ENCODE measurements at places on chromosomes 7 and 10.

GRCh38 chr10:131641231-131641630 lies 259.6 kb upstream of the PPP2R2D start:
- no peak for DNase-seq

GRCh38 chr10:130230611-130231010 lies 94.4 kb downstream of the GLRX3 start:
- no peak for DNase-seq

- DNase-seq: no peak
These were observed 328.4 kb upstream of the NFE2L3 start for GRCh38 chr7:25823571-25823970.

GRCh38 chr7:1580422-1581030 lies 10.7 kb upstream of the PSMG3 start:
- DNase-seq: no peak

DNA sequence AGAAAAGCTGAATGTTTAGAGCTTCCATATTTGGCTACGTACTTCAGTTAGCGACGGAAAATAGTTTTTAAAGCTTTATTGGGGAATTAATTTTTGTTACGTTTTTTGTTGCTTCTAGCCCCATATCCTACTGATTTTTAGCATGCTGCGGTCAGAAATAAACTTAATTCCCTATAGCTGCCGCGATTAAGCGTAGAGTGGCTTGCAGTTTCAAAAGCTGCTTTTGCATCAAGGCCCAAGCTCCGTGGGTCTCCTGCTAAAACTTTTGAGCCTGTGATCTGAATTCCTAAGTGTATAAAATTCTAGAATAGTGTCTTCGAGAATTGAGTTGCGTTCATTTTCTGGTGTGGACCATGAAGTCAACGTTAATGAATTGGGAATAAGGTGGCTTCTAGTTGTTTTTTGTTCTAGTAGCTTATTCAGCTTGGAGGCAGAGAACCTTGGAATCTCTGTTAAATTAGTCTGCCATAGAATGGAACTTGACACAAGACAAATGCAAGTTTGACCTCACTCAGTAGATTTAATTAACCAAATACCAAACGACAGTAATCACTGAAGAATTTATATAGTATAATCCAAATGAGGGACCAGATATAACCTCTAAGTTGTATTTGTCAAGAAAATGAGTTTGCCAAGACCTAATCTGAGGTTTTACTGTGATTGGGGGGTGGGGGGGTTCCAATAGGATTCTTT lies 977 bp downstream of the CALU start:
- no peak for DNase-seq

- peak; percentile 65 for DNase-seq
These were observed 56.1 kb downstream of the ATAD1 start for GRCh38 chr10:87761892-87762291.

DNA sequence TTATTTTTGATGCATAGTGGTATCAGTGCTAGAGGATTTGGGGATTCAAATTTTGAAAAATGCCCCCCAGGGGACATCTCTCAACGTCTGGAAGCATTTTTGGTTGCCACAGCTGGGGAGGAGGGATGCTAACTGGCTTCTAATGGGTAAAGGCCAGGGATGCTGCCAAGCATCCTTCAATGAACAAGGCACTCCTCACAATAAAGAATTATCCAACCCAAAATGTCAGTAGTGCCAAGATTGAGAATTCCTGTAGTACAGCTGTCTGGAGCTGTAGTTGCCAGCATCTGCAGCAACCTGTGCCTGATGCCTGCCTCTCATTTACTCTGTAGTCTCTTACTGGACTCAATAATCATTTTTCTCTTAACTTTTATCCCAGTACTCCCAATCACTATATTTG lies 53.5 kb downstream of the SEPTIN7 start:
- DNase-seq: no peak

DNA sequence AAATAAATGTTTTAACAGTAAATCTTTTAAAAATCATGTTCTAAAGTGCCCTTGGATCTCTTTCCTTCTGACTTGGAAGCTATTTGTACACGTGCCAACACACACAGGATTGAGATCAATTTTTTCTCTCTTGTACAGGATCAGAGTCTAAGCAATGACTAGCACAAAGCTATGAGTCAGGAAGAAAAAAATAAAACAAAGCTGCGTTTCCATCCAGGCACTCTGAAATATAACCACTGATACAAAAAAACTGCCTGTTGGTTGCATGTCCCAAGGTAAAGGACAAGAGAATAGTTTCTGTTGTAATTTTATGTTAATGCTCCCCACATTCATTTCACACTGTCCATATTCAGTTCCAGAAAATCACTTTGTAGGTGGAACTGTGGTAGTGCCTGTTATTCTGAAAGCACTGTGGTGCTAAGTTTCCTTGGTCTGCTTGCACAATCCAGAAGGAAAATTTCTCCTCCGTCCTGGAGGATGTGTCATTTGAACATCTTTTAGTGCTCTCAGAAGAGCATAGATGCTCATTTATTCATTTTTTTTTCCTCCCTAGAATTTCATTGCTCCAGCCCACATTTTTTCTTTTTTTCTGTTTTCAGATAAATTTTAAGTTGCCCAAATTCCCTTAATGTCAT lies 113.4 kb downstream of the PLXDC2 start:
- no peak for DNase-seq

- DNase-seq: peak; percentile 88
These were observed 64.7 kb downstream of the MACC1 start for GRCh38 chr7:20152511-20152910.

DNA sequence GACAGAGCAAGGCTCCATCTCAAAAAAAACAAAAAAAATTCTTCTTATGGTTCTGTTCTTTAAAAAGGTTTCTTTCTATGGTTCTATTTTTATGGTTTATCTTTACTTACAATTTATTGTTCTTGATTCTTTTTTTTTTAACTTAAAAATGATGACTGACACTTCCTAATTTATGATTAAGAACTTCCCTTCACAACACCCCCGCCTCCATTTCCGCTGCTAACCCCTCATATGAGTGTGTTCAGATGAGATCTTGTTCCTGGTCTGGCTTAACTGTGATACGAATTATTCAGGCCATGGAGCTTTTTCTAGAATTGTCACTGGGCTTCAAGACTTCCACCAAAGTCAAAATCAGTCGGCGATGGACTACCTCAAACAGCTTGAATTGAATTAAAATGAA lies 33.9 kb downstream of the PTER start:
- DNase-seq: no peak

- DNase-seq: no peak
These were observed 183.2 kb downstream of the SEM1 start for GRCh38 chr7:96526496-96526895.

DNA sequence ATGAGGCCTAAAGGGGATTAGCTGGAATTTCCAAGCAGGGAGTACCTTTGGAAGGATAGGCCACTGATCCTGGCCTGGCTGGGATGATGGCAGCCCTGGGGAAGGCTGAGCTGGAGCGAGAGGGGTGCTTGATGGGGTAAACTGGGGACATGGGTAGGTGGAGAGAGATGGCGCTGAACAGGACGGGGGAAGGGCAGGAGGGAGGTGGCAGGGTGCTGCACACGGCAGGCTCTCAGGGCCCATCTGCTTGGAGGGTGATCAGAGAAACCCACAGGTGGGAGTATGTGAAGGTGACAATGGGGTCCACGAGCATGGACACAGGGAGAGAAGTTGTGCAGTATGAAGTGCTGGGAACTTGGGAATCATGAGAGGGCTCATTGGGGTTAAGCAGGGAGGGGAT lies 10.3 kb downstream of the MAT1A start:
- no peak for DNase-seq

DNA sequence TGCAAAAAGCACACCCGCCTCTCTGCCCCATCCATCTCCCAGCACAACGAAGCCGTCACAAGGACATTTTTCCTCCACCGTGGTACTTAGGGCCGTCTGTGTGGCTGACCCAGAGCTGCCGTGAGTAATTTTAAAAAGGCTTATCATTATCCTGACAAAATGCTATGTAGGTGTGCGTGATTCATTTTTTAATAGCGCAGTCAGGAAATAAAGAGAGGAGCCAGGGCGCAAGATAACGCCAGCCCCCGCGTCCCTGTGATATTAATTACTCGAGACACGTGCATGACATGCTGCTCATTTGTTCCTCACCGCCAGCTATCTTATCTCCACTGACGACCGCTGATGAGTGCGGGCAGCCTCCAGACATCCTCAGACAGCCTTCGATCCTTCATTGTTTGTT lies 332.7 kb upstream of the PFKP start:
- no peak for DNase-seq

DNA sequence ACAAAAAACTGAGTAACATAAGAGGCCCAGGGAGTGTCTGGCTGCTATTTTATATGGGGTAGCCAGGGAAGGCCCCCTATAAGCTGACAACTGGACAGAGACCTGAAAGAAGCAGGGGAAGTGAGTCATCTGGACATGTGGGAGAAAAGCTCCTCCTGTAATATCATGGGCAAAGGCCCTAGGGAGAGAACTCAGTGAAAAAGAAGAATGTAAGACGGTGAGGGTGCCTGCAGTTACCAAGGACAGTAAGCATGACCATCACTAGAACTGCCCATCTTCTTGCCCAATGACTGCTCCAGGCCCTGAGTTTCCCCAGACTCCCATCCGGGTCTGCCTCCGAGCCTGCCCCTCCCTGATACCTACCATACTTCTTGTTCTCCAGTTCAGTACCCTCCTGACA lies 2.3 kb downstream of the ELMO1 start:
- no peak for DNase-seq

DNA sequence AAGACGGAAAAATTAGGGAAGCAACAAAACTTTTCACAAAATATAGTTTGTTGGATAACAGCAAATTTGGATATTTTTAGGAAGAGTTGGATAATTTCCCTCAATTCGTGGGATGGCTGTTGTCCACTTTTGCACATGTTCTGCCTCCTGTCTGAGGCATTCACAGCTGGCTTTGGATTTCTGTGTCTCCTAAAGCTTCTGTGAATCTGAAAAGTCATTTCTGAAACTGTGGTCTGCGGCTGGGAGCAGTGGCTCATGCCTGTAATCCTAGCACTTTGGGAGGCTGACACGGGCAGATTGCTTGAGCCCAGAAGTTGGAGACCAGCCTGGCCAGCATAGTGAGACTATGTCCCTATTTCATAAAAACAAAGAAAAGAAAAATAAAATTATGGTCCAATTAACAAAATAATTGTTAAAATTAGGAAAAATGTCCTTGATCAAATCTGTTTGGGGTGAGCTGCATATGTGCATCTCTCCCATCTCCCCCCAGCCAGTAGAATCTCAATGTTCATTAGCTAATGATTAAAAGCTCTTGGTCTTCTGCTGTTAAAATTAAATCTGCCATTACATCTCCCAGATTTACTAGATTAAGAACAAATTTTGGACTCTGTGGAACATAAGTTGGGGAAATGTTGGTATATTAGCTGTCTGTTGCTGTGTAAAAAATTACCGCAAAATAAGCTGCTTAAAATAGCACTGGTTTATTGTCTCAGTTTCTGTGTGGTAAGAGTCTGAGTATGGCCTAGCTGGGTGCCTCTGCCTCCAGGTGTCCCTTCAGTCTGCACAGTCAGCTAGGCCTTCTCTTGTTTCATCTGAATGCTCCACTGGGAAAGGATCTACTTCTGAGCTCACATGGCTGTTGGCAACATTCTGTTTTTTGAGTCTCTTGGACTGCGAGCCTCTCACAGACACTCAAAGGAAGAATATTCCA lies 332.0 kb upstream of the FZD1 start:
- DNase-seq: no peak

DNA sequence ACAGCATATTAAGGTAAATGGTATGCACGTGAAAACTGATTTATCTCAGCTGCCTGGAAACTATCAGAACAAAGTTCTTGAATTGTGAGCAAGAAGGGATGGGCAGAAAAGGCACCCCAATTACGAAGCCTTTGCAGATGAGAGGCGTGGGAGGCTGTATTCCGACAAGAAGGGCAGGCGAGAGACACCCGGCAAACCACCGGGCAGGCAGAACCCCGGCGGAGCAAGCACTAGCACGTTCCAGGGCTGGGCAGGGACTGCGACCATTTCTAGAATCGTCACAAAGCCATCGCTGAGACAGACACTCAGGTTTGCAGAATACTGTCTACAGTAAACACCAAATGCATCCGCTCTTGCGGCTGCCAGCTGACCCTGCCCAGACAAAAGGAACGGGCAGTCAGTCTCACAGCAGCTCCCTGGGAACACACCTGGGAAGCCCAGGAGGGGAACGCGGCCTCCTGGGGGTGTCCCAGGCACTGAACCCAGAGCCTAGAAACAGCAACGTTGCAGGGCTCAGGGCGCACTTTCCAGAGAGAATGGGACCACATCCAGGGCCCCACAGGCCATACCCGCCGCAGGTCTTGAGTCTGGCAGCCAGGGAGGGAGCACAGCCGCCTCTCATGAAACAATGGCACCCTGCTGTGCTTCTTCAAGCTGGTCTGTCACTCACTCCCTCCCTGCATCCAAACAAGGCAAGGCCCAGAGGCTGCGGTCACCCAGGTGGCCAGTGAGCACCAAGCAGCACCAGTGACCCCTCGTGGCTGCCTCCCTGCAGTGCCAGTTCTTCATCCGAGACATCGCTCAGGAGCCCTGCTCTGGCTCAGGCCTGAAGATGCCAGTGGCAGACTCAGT lies 261.9 kb downstream of the PTPRN2 start:
- DNase-seq: peak; percentile 75

DNA sequence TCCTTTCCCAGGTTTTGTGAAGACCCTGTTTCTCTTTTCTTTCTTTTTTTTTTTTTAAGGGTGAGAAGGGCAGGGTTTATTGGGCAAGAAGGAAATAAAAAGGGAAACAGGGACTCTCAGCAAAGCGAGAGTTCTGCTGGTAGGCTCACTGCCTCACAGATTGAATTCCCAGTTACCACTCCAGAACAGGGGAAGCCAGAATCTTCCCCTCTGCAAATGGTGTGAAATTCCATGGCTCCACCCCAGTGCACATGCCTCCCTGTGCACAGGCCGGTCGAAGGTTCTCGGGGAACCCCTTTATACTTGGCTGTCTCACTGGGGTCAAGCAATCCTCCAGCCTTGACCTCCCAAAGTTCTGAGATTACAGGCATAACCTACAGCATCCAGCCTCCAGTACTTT lies 10.5 kb upstream of the GUSB start:
- no peak for DNase-seq

DNA sequence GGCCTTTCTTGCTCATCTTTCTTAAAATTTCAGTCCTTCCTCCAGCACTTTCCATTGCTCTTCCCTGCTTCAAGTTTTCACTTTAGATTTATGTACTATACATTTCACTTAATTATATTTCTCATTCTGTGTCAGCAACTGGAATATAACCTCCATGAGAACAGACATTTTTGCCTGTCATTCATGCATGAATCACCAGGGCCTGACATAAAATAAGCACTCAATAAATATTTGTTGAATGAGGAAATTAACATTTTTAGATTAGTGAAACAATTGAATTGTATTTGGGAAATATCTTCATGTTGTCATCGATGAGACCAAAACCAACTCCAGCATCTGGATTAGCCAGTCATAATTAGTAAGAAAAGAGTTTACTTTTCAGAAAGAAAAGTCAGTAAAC lies 6.1 kb downstream of the SAMD9L start:
- peak; percentile 46 for DNase-seq

GRCh38 chr10:82294874-82295378 lies 419.9 kb downstream of the NRG3 start:
- no peak for DNase-seq

- DNase-seq: peak; percentile 48
These were observed 14.2 kb downstream of the UCMA start for GRCh38 chr10:13219685-13220670.

GRCh38 chr10:79050896-79051555 lies 17.7 kb upstream of the ZMIZ1 start:
- DNase-seq: peak; percentile 79

GRCh38 chr7:78247910-78248689 lies 449.5 kb downstream of the PHTF2 start:
- no peak for DNase-seq

All from PC-3 (cell line).